ENCODE measurements at places on chromosomes 1 and 21.
A peak's percentile ranks its signal among the peaks of the same experiment; 100 is the strongest.

GRCh38 chr1:67372136-67372535 is 58.1 kb downstream of the SERBP1 start:
- DNase-seq, result peak; percentile 52

GRCh38 chr1:201990427-201990826 is 8.0 kb downstream of the RNPEP start:
- no peak for DNase-seq

DNA sequence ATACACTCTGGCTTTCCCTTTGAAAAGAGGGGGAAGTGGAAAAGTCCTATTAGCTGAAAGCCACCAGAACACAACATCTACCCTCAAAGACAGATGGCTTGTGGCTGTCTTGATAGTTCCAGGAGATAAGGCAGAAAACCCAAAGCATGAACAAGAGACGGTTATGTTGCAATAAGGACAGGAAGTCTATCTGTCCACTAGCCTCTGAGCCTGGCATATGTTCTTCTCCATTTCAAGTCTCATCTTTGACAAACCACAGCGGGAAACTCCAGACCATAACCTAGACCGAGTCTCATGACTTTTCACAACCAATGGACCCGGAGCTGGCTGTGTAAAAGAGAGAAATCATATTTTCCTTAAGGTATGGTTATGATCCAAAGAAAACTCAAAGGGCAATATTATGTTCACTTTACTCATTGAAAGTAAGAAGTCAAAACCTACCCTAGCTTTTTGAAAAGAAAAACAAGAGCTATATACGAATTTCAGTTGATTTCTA is 33.8 kb downstream of the DUSP10 start:
- no peak for DNase-seq

- DNase-seq, result no peak
Measured at GRCh38 chr1:157084720-157085119, 14.9 kb downstream of the ETV3L start.

DNA sequence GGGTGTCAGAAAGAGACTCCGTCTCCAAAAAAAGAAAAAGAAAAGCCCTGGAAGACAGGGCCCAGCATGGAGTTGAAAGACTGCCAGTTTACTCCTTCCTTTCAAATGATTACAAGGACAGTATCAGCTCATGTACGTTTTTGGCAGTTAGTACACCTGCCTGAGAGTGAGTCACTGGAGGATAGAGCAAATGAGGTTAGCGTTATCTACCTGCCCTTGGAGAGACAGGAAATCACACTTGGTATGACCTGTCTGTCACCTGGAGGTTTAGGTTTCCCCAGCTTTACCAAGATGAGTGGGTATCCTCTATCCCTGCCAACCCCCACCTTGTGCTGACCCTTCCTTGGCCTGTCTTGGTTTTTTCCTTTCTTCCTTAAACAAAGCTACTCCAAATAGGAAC is 96.8 kb upstream of the BMP8A start:
- DNase-seq, result no peak

- no peak for DNase-seq
Measured at GRCh38 chr1:20551945-20552727, at the start of gene FAM43B. Gene FAM43B, plus strand, starts transcription at chr1:20552573. Its CDS starts 401 bp downstream, at chr1:20552974.

- DNase-seq, result no peak
Measured at GRCh38 chr1:81298266-81298665, 502.5 kb upstream of the ADGRL2 start.

GRCh38 chr1:117365350-117366176 is 1.7 kb upstream of the MAN1A2 start:
- peak; percentile 51 for DNase-seq

DNA sequence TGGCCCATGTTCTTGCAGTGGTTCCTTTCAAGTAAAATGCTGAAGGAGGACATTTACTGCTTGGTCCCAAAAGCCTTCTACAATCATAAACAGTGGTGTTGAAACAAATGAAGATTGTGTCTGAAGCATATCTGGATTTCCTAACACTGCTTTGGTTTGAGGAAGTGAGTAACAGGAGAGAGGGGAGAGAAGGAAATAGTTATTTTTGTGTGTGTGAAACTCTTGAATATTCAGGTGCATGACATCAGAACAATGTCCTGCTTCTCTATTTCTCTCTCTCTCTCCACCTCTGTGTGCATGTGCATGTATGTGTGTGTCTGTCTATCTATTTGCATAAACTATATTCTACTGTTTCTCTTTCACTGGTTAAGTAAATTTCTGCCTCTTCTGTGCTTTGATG is 61.4 kb upstream of the TNFSF18 start:
- peak; percentile 70 for DNase-seq

DNA sequence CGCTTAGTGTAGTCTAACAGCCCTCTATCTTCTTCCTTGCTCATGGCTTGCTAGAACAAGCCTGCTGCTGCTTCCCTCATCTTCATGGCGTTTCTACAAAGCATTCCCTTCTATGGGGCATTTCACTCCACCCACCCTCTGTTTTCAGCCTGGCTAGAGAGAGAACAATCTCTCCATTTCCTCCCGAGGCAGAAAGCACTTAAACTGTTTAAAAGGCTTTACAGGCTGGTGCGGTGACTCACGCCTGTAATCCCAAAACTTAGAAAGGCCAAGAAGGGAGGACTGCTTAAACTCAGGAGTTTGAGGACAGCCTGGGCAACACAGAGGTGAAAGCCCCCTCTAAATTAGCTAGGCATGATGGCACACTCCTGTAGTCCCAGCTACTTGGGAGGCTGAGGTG is 17.8 kb downstream of the ORC1 start:
- no peak for DNase-seq

GRCh38 chr21:17674106-17674505 is 61.4 kb upstream of the BTG3 start:
- no peak for DNase-seq

DNA sequence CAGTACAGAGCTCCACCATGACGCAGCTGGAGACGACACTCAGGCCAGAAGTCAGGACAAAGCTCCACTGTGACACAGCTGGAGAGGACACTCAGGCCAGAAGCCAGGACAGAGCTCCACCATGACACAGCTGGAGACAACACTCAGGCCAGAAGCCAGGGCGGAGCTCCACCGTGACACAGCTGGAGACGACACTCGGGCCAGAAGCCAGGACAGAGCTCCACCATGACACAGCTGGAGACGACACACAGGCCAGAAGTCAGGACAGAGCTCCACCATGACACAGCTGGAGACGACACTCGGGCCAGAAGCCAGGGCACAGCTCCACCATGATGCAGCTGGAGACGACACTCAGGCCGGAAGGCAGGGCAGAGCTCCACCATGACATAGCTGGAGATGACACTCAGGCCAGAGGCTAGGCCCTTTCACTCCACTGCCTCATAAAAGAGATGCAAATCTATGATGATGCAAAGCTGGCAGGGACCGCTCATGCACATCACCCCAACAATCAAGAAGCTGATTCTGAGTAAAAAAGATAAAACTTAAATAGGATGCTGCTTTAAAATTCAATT is 13.6 kb upstream of the OR2B11 start:
- no peak for DNase-seq

DNA sequence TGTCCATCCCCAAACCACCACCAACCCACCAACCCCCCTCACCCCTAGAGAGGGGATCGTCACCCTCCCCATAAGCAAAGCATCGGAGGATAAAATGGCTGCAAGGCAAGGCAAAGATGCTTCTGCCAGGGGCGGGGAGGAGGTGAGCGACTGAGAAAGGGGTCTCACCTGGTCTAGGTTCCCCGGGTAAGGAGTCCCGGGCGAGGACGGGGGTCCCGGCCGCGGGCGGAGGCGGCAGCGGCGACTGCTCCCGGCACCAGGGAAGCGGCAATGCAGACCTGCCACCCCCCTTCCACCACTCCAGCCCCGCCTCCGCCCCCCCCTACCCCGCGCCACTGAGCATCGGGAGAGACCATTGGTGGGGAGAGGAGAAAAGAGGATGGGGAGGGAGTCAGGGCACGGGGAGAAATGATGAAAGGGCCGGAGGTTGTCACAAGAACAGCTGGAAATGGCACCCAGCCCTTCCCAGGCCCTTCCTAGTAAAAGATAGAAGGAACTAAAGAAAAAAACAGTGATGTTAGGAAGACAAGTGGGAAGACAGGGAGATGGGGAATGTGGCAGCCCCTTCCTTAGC is at the start of gene SV2A:
SV2A (minus strand) TSS at position 274 of the 574 bp plus-strand sequence. CDS start 4,004 bp downstream, outside the sequence.
- DNase-seq, result peak; percentile 87

DNA sequence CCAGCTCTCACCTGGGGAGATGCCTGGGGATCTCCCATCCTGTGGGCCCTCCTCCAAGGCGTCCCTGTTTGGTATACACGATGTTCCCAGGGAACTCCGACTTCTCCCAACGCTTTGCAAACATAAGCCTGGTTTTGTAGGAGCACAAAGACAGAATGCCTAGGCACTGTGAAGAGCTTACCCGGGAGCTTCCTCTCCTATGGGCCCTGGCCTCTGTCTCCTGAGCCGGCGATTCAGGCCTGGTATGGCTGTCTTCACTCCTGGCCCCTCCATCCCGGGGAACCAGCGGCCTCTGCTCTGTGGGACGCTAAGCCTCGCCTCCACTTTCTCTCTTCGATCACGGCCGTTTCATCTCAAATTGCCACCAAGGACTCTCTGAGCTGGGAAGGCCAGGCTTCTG is 59.6 kb upstream of the ACTRT2 start:
- DNase-seq, result no peak

- peak; percentile 51 for DNase-seq
Measured at GRCh38 chr1:245860657-245861544, 646.2 kb downstream of the SMYD3 start.

DNA sequence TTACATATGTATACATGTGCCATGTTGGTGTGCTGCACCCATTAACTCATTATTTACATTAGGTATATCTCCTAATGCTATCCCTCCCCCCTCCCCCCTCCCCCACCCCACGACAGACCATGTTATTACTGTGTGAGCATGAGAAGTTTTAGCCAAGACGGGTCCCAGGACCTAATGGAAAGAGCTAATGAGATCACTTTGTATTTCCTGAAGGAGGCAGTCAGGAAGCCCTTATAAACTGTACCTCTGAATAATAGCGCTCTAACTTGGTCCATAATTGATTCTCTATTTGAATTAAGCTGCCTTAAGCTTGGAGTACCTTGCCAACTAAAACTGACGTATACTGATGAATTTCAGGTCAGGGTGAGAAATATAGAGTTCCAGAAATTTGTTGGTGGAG is 4.1 kb upstream of the NEGR1 start:
- DNase-seq, result no peak

- peak; percentile 72 for DNase-seq
Measured at GRCh38 chr1:62725255-62725654, 37.1 kb upstream of the DOCK7 start.

GRCh38 chr1:85495556-85495955 is 30.6 kb upstream of the DDAH1 start:
- peak; percentile 10 for DNase-seq

DNA sequence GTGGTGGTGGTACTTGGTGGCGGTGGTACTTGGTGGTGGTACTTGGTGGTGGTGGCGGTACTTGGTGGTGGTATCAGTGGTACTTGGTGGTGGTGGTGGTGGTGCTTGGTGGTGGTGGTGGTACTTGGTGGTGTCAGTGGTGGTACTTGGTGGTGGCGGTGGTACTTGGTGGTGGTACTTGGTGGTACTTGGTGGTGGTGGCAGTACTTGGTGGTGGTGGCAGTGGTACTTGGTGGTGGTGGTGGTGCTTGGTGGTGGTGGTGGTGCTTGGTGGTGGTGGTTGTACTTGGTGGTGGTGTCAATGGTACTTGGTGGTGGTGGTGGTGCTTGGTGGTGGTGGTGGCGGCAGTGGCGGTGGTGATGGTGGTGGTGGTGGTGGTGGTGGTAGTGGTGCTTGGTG is 20.2 kb downstream of the COQ8A start:
- no peak for DNase-seq

GRCh38 chr21:38126666-38127303 is 130.0 kb upstream of the KCNJ15 start:
- peak; percentile 64 for DNase-seq

DNA sequence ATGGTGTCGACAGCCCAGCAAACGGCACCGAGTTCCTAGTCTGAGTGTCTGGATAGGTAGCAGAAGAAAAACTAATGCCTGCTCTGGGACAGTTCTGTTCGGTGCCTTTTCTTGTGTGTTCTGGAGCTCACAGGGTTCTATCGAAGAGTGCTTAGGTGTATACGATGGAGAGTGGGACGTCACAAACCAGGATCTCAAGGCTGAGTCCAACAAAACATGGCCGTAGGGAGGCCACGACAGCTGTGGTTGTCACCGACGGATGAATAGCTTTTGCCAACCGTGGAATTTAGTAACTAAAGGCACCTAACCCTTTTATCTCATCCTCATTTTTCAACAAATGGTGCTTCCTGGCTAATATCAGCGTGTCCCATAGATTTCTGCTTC is 635 bp upstream of the SYNJ1 start:
- no peak for DNase-seq

GRCh38 chr1:201098992-201099677 is 13.1 kb downstream of the CACNA1S start:
- no peak for DNase-seq

DNA sequence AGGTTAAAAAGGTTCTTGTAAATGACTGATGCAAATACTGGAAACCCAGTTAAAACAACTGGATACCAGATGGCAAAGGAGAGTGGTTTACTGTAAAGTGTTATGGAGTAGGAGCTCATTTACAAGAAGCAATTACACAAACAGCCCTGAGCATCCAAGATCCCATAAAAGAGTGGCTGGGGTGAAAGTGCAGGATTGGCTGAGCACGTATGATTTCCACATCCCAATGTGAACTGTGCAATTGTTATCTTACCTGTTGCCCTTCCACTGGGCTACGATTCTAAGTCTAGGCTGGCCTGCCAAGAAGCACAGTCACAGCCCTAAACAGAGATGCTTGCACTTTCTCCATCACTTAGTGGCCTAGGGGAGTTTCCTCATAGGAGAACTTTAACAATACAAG is 277.6 kb upstream of the RUNX1 start:
- peak; percentile 66 for DNase-seq

- DNase-seq, result no peak
Measured at GRCh38 chr21:34949030-34949429, 100.1 kb downstream of the RUNX1 start.

DNA sequence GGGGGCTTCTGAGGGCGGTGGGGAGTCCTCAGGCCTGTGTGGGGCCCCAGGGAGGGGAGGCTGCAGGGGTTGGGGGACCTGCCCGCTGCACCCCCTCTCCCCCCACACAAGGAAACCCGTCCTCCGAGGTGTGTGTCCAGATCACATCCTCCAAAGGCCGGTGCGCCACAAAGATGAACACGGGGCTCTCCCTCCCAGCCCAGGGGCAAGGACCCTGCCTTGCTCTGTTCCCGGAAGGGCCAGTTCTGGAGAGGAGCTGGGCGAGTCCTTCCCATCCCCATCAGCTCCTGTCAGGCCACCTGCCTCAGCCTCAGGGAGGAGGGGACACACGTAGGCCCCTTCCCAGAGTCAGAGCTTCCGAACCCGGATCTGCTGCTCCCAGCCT is 2.5 kb upstream of the TTLL10 start:
- no peak for DNase-seq
